ENCODE measurements at places on chromosomes 5 and 9.
A peak's percentile ranks its signal among the peaks of the same experiment; 100 is the strongest.

DNA sequence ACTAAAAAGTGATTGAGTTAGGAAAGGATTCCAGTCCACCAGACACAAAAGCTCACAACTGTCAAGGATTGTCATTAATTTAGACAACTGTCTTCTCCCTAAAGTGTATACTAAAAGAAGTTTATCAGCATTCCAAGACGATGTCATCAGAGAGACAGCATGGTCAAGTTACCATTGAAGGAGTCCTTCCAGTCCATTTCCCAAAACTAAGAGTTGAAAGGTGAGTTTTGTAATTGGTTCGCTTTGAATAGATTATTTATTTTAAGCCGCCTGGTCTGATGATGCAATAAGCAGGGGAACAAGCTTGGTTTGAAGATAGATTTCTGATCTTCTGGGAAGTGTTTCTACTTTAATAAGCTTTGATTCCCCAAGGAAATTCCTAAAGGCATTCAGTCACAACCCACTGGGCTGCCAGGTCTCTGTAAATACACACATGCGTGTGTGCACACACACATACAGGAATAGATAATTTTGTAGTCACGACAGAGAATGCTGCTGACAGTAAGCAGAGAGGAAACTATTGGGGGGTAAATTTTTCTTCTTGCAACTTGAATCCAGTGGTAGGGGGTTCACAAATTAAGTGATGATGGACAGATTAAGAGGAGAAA is 234.8 kb downstream of the PIK3R1 start:
- no peak for DNase-seq

GRCh38 chr9:136690806-136691261 is 3.6 kb upstream of the AGPAT2 start:
- no peak for DNase-seq

- DNase-seq, result no peak
These were observed 1.3 kb downstream of the SPOUT1 start for GRCh38 chr9:128828267-128828666.

GRCh38 chr9:134341306-134341705 is 15.1 kb downstream of the RXRA start:
- DNase-seq, result no peak

- DNase-seq, result no peak
These were observed 128.4 kb upstream of the IER5L start for GRCh38 chr9:129306318-129306973.

GRCh38 chr9:77748214-77748772 is 100.2 kb upstream of the GNA14 start:
- no peak for DNase-seq

DNA sequence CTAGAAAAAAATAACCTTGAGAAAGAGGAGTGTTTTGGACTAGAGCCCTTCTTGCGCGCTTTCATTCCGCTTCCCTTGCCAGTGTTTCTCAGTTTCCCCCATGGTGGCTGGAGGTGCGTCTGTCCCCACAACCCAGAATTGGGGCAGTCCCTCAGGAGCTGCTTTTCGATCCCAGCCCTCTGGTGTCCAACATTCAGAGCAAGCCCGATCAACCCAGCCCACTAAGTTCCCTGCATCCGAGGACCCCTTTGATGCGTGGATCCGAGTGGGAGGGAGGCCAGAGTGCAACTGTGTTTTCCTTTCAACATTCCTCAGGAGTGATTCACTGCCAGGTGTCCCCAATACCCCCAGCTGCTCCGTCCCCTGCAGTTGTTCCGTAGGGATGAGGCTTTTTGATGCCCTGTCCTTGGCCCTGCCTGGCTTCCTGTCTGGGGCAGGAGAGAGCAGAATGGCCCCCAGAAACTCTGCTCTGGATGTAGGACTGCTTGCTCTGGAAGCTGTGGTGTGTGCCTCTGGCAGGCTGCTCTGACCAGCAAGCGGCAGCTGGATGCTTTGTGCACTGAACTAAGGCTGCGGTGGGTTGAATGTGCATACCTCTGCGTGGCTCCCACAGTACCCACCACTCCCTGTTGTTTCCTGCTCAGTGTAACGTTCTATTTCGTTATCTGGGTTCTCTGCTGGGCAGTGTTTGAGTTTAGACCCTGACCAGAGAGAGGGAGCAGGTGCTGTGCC is 117.5 kb downstream of the BOD1 start:
- no peak for DNase-seq

- DNase-seq, result no peak
These were observed 13.3 kb upstream of the RNF130 start for GRCh38 chr5:180084638-180085561.

DNA sequence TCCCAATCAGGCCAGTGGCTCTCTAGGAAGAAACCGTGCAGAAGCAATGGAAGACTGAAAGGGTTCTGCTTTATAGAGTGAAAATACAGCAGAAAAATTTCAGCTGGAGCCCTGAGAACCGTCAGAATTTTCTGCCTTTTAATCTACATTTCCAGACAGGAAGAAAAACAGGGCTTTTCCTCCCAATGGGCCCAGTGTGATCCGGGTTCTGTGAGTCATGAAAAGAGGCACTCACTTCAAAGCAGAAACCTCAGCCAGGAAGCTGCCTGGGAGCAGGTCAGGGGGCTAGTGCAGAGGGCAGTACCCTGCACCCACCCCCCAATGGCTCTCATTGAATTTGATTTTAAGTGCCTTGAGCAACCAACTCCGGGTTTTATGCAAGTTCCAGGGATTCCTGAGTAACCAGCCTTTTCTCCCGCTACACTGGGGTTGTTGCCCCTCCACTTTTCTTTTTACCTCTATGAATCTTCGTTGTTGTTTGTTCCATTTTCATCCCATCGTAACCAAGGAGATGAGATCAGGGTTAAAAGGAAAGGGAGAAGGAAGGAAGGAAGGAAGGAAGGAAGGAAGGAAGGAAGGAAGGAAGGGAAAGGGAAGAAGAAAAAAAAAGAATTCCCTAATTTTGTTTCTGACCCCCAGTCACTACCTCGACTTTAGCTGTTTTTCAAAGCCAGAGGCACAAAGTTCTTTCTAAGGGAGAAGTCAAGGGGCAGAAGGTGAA is 1.3 kb downstream of the BARHL1 start:
- DNase-seq, result no peak

- no peak for DNase-seq
These were observed 122.0 kb downstream of the GDNF start for GRCh38 chr5:37717613-37718431.

DNA sequence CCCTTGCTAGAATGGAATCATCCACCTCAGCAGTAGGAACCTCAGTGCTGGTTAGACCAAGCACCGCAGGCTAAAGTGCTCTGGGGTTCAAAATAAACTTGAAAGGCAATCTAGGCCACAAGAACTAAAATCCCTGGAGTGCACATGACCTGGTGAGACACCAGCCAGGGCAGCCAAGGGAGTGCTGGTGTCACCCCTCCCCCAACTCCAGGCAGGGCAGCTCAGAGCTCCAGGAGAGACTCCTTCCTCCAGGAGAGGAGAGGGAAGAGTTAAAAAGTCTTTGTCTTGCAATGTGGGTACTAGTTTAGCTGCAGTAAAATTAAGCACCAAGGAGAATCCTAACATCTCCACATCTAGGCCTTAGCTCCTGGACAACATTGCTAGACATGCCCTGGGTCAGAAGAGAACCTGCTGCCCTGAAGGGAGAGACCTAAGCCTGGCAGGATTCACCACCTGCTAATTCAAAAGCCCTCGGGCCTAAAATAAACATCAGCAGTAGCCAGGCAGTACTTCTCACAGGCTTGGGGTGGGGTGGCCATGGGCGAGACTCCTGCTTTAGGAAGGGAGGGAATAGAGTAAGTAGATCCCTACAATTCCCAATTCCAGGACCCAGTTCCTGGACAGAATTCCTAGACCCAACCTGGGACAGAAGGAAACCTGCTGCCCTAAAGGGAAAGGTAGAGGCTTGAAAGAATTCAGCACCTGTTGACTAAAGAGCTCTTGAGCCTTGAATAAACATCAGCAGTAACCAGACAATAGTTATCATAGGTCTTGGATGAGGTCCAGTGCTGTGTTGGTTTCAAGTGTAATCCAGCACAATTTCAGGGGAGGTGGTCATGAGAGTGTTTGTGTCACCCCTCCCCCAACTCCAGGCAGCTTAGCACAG is 25.8 kb downstream of the UGT3A2 start:
- no peak for DNase-seq

GRCh38 chr5:153456354-153456753 is 34.1 kb upstream of the GRIA1 start:
- DNase-seq, result no peak

- no peak for DNase-seq
These were observed 2.6 kb upstream of the TNFAIP8 start for GRCh38 chr5:119353213-119353612.

DNA sequence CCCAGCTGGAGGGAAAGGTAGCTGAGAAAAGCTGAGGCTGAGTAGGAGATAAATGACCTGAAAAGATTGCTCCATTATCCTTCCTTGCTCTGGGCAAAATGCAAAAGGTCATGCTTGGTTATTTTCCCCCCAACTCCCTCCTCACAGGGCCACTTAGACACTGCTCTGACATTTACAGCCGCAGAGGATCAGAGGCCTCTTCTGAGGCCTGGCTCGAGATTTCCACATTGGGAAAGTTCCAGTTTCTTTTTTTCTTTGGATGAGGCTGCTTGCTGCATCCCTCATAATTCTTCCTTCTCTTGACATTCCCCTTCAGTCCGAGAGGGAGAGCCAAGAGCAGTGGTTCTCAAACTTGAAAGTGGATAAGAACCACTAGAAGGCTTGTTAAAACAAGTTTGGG is 60.1 kb upstream of the HSPA9 start:
- DNase-seq, result no peak

DNA sequence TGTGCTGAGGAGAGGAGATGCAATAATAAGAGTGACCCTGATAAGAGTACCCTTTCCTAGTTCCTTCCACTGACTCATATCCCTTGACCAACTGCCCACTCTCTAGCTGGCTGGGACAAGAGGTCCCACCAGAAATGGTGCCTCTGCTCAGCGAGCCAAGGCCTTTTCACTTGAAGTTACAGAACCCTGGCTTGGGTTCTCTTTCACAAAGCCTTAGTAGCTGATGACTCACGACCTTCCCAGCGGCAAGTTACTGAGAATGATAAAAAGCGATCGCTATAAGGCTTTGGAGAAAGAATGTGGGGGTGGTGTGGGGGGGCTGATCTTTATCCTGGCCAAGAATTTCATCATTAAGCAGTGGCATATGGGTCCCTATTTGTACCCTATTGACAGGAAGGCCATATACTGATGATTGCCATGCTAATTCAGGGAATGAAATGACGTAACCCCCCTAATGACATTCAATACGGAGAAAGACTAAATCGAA is 90.3 kb downstream of the FBXO38 start:
- DNase-seq, result no peak

DNA sequence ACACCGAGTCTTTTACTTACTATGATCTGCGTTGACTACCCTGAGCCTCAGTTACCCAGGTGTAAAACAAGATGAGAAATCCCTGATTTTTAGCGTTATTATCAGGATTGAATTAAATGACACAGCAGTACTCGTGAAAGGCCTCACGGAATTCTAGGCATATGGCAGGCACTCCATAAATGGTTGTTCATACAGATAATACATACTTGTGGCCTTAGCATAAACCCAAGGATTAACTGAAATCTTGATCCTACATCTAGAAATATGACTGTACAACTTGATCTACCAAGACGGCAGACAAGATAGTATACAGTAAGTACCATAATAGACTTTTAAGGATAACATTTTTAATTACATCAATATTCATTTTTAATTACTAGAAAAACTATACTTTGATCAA is 409.8 kb downstream of the BNC2 start:
- no peak for DNase-seq

GRCh38 chr5:151155775-151156506 is 1.6 kb downstream of the ANXA6 start:
- DNase-seq, result peak; percentile 90

GRCh38 chr5:61256474-61256873 is 75.6 kb upstream of the ZSWIM6 start:
- DNase-seq, result no peak

GRCh38 chr5:156824241-156824640 is 25.9 kb upstream of the PPP1R2B start:
- no peak for DNase-seq

GRCh38 chr5:21159510-21160059 is 1171.6 kb upstream of the CDH18 start:
- no peak for DNase-seq

GRCh38 chr5:146529984-146530383 is 14.0 kb upstream of the GPR151 start:
- DNase-seq, result no peak

DNA sequence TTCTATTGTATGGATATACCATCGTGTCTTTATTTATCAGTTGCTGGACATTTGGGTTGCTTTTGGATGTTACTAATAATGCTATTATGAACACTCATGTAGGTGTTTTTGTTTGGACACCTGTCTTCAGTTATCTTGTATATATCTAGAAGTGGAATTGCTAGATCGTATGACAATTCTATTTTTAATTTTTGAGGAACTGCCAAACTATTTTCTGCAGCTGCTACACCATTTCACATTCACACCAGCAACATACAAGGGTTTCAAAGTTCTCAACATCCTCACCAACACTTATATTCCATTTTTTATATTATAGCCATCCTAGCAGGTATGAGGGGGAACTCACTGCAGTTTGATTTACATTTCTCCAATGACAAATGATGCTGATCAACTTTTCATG is 324.6 kb downstream of the CAAP1 start:
- no peak for DNase-seq

DNA sequence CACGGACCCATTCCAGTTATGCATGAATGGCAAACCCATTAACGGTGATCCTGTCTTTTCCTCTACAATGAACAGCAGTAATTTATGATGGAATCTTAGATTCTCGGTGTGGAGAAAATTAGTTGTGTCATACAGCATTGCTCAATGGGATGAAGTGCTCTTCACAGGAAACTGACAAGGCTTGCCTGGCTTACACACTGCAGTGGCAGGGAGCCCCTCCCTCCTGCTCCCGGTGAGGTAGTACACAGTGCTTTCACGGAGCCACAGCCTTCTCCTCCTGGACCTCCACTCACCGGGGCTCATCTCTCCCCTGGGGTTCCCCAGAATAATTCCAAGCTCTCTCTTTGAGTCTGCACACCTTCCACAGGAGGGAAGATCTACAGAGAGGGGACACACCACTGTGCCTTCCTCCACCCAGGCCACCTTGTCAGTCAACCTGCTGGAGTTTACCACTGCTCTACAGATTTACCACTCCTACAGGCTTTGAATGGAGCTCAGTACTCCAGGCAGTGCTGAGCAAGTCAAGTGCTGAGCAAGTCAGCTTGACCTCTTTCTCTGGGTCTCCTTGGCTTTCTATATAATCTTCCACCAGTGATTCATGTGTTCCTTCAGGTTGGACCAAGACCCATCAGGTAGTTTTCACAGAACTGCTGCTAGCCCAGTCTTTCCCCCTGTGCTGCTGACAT is 59.1 kb upstream of the TBC1D2 start:
- peak; percentile 76 for DNase-seq

GRCh38 chr5:111682121-111682520 is 74.9 kb downstream of the NREP start:
- no peak for DNase-seq

- no peak for DNase-seq
These were observed 36.9 kb upstream of the TMEM250 start for GRCh38 chr9:136155576-136155975.

DNA sequence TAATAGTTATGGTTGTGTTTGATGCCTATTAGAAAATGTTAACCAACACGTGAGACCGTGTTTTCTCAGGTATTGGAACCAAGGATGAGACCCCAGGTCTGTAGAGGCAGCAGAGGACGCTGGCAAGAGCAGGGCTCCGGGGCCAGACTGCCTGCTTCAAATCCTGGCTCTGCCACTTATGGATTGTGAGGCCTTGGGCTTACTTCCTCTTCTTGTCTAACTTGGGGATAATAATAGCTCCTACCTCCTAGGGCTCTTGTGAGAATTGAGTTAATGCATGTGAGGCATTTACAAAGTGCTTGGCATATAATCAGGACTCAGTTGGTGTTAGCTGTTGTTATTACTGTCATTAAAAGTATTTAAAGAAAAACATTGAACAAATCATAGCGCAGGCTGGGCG is 85.5 kb upstream of the PITX1 start:
- no peak for DNase-seq

- no peak for DNase-seq
These were observed 412.4 kb upstream of the ZNF462 start for GRCh38 chr9:106450549-106450948.
